ENCODE measurements at places on chromosomes 1 and 21.

GRCh38 chr1:109969146-109969829 lies 15.3 kb upstream of the AHCYL1 start:
- no peak for DNase-seq

DNA sequence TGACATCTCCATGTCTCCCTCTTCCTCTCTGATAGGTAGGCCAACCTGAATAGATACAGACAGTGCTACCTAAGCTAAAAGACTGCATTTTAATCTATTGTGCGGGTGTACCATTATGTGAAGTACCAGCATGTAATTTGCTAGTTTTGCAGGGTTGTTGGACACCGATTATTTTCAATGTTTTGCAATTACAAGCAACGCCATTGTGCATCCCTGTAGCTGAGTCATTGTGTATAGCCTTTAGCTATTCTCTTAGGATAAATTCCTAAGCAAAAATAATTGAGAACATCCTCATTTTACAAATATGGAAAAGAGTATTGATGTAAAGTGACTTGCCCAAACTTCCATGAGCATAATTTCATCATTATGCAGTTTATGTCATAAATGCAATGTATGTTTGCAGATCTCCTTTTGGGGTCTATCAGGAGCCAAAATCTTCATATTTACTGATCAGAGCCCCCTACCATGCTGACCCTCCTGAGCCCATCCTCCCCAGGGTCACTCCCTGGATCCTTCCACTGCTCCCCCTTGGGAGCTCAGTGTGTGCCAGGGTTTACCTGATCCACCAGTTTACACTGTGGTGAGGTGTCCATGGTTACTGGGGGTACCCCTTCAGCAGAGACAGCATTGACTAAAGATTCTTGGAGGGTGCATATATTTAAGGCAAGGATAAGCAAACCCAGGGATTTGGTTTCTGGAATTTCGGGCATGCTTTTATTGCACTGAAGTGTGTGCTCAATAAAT lies 80.6 kb downstream of the CCDC185 start:
- no peak for DNase-seq

GRCh38 chr1:12188115-12188514 lies 21.3 kb downstream of the TNFRSF1B start:
- no peak for DNase-seq

DNA sequence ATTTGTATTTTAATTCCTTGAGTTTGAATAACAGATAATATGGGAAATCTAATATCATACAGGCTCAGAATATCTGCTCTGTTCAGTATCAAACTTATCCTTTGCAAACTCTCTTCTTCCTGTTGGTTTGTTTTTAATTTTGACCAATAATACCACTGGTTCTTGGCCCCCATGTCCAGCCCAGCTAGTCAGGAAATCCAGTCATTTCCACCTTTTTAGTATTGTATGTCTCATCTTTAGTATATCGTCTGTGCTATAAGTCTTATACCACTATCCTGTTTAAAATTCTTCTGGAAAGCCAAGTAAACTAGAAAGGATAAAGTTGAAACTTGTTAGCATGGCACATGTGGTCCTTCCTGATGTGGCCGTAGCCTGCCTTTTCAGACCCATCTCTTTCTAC lies 10.7 kb downstream of the SCCPDH start:
- no peak for DNase-seq

Data from stimulated activated CD4-positive, alpha-beta T cell treated with anti-CD3 and anti-CD28 coated beads, Interleukin-1b, Interleukin-23, amount 100 ng/mL, for 1 hour (primary cell).